ENCODE measurements at places on chromosomes 3 and 15. TPM values are rescaled to one million over a fixed set of nuclear protein-coding genes. Genes with fewer than 3 reads are reported as not detected.

DNA sequence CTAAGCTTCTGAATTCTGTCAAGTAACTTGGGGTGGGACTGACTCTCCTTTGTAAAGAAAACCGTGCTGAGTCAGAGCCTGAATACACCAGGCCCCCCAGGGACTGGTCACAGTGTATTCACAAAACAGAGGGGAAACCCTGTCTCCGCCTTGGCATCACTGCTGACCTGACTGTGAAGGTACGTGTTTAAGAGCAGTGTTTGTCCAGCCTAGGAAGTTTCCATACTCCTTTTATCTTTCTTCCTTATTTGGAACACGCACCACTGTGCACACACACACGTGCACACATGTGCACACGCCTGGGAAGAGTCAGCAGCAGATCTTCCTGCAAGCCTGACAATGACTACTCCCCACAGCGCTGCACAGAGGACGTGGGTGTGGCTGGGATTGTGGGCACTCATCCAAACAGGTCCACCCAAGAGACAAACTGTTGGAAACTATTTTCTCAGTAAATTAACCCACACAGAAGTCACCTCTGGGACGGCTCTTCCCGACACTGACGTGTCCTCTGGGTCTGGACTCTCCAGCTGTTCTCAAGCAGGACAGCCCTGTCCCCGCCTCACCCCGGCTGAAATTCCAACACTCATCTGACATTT, 87.7 kb downstream of the ATP10A start:
- DNase-seq = peak; percentile 85

GRCh38 chr3:81728766-81729544, 32.5 kb downstream of the GBE1 start:
- DNase-seq = no peak

DNA sequence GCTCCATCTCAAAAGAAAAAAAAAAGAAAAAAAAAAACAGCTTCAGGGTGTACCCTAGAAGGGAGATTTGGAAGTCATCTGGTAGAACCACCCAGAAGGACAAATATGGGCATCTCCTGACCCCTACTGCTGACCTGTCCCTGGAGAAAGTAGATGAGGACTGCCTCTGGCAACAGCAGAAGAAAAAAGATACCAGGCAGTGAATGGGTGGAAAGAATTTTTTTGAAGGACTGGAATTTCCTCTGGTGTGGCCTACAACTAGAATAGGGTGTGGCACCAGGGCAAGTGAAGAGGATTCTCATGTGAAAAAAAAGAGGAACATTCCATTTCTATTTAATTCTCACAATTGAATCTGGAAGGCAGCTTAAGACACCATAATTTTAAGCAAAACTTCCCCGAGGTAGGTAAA, 3.1 kb downstream of the ANXA2 start:
- no peak for DNase-seq

- DNase-seq = no peak
Measured at GRCh38 chr15:55401786-55402246, 6.3 kb downstream of the CCPG1 start.

DNA sequence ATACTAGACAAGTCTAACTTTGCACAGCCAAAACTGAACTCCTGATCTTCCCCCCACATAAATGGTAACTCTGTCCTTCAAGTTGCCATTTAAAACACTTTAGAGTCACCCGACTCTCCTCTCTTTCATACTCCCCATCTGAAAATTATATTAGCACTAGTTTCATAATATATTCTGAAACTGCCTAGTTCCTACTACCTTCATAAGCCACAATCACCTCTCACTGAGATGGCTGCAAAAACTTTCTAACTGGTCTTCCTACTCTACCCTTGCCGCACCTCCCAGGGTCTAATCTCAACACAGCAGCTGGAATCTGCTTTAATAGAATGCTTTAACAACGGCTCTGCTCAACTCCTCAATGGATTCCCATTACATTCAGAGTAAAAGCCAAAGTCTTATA, 55.0 kb downstream of the GLB1 start:
- DNase-seq = no peak

- DNase-seq = no peak
Measured at GRCh38 chr3:165181556-165181955, 14.6 kb downstream of the SLITRK3 start.

GRCh38 chr3:128468791-128469527, 2.3 kb upstream of the DNAJB8 start:
- no peak for DNase-seq

DNA sequence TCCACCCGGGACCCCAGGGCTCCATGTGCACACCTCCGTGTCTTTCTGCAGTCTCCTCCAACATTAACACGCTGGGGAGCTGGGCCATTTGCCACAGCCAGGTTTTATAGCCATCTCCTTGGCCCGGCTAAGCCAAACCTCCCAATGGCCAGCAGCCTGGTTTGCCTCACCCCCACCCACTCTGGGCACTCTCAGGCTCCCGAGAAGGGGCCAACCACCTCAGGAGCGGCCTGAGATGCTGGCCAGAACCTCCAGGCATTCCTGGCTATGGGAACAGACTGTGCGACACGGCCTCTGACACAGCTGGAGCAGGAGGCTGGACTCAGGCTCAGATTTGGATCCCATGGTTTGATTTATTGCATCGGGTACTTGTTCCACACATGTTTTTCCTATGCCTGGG, 289.7 kb downstream of the RPLP1 start:
- no peak for DNase-seq

GRCh38 chr15:39511916-39512260, 69.0 kb upstream of the THBS1 start:
- DNase-seq = no peak

Gene LMOD3
- 110 TPM for total RNA-seq

Gene LRRK1
- total RNA-seq = 4.4 TPM
